SK-N-MC (cell line): ENCODE measurements at places on chromosomes 11 and 22.

DNA sequence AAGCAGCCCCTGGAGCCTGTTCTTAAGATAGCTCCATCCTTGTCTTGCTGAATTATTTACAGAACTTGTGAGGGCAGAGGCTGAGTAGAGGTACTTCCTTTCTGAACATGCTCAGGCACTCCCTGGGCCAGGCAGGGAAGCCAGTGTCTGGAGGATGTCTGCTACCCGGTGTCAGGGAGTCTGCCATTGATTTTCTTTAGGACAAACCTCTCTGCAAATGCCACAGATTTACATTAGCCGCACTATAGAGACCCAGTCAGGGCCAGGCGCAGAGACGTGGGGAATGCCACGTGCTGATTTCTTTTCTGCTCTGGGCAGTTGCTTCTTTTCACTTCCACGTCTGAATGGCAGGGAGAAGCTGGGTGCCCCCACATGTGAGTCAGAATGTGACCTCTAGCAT, 585.5 kb downstream of the NTM start:
- DNase-seq = no peak

DNA sequence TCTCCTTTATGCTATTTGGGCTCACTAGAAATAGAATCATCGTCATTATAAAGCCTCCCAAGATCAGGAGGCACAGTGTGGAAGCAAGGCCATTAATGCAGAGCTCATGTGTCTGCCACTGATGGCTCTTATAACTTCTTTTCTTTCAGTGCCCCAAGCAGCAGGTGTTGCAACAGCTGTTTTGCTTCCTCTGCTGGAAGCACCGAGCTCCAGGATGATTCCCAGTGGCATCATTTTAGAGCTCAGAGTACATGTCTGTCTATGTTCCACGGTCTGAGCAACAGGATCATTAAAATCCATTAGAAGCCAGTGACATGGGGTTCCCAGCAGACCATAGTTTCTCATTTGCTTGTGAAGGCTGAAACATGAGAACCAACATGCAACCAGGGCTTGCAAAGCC, 803.0 kb upstream of the FAT3 start:
- no peak for DNase-seq

DNA sequence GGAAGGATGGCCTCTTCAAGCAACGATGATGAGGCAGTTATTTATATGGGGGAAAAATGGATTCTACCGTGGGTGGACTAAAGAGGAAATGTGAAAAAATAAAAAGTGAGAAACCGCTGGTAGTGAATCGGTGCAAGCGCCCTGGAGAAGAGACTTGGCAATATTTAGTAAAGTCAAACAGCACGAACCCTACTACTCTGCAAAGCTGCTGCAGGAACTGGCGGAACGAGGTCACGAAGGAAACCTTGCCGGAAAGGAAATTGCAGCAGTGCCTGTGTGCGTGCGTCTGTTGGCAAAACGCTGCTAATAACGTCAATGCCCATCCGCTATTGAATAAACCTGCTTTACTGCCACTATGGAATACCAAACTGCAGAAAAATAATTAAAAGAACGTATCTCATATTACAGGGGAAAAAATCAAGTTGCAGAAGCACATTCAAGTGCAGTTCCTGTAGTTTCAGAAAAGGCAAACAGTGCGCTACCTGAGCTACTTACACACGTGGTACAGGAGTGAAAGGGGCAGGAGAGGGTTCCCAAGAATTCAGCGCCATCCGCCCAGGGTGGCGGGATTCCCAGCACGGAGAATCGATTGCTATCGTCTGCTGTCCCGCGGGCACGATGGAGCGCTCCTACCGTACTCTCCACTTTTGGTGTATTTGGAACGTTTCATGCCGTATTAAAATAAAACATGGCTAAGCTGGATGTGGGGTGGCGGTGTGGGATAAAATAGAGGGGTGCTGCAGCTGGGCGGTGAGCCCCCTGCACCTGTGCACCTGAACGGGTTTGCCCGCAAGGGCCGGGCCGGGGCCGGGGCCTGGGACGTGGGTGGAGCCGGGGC, 585 bp upstream of the NADSYN1 start:
- no peak for DNase-seq

DNA sequence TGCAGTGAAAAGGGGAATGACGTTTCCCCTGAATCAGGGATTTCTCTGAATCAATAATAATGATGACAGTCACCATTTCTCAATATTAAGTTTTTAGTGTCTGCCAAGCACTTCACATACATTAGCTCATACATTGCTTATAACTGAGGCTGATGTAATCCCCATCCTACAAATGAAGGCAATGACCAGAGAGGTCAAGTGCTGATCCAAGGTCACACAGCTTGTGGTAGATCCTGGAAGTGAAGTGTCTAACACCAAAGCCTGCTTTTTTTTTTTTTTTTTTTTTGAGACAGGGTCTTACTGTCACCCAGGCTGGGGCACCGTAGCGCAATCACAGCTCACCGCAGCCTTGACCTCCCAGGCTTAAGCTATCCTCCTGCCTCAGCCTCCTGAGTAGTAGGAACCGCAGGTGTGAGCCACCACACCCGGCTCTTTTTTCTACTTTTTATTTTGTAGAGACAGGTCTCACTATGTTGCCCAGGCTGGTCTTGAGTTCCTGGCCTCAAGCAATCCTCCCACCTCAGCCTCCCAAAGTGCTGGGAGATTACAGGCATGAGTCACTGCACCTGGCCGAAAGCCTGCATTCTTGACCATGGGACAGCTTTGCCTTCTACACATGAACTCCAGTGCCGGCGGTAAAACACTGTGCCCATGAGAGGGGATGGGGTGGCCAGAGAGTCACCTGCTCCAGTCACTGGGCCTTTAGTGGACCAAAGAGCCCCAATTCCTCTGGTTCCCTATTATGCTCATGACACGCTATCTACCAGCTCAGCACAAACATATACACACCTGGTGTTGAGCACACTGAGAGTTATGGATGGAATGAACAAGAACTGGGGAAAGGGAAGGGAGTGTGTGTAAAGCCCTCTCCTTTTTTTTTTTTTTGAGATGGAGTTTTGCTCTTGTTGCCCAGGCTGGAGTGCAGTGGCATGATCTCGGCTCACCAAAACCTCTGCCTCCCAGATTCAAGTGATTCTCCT, 17.4 kb downstream of the ARHGAP1 start:
- no peak for DNase-seq

DNA sequence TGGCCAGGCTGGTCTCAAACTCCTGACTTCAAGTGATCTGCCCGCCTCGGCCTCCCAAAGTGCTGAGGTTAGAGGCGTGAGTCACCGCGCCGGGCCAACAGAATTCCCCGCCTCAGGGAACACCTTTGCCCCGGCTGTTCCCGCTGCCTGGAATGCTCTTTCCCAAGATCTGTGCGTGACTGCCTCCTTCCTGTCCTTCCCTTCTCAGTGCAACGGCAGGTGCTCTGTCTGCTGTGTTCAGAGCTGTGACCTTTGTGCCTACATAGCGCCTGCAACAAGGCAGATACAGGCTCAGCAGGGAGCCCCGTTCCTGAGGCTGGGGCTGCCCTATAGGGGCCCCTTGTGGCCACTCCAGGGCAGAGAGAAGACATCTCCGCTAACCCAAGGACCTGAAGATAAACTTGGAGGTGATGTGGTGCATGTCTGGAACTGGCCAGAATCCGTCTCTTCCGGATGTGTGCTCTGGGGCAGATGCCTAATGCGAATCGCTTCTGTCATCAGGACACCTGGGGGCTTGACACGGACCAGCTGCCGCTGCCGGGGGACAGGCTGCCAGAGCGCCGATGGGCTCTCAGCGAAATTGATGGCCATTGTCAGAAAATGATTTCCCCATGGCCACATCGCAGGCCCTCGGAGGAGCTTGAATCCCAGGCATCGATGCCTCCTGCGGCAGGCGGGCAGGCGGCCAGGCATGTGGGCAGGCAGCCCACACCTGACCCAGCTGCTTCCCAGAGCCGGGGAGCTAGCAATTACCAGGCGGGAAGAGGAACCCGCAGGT, 43.5 kb upstream of the TCF20 start:
- DNase-seq = no peak

GRCh38 chr22:24830205-24830979, 24.4 kb downstream of the SGSM1 start:
- no peak for DNase-seq

GRCh38 chr11:131977854-131978253, 607.4 kb downstream of the NTM start:
- DNase-seq = no peak

GRCh38 chr11:20048246-20048645, 112.0 kb downstream of the DBX1 start:
- DNase-seq = no peak

GRCh38 chr11:22656130-22656529, 10.3 kb upstream of the GAS2 start:
- peak; percentile 47 for DNase-seq

- DNase-seq = no peak
These were observed 18.7 kb upstream of the GNB1L start for GRCh38 chr22:19873138-19873959.

- no peak for DNase-seq
These were observed 382.6 kb downstream of the OPCML start for GRCh38 chr11:133149698-133150097.

GRCh38 chr11:129973068-129973467, 29.6 kb downstream of the PRDM10 start:
- no peak for DNase-seq

GRCh38 chr11:106238704-106239360, 161.4 kb downstream of the AASDHPPT start:
- DNase-seq = no peak
